ENCODE measurements at places on chromosomes 11 and 22.
A peak's percentile ranks its signal among the peaks of the same experiment; 100 is the strongest.

GRCh38 chr11:68048681-68049508 is 10.1 kb downstream of the TCIRG1 start:
- DNase-seq: no peak

DNA sequence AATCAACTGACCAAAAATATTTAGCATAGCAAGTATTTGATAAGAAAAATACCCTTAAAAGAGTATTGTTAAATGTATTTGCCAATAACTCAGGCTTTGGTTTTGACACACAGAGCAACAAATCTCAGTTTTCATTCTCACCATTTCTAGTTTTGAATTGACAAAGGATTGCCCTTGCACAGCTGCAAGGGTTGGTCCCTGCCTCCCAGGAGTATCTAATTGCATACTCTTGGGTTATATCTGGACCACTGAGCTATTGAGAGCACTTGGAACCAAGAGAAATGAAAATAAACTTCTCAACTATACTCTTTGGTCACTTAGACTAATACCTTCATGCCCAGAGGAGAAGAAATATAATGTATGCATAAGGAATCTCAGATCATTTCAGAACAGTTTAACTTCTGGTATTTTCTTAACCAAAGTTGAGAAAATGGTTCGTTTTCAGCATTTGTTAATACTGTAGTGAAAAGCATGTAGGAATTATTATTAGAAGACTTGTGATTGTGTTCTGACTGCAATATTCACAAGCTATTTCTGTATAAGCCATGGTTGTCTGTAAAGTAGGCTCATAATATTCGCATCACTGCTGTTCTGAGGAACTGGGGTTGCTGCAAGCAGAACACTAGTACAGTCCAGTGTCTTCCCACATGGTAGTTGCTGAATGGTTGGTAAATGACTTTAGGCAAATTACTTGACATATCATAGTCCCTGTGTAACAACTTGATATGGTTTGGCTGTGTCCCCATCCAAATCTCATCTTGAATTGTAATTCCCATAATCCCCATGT is 7.9 kb downstream of the C2CD3 start:
- DNase-seq: peak; percentile 78

- DNase-seq: no peak
Observed at GRCh38 chr22:35697142-35697541, 20.5 kb upstream of the APOL5 start.

DNA sequence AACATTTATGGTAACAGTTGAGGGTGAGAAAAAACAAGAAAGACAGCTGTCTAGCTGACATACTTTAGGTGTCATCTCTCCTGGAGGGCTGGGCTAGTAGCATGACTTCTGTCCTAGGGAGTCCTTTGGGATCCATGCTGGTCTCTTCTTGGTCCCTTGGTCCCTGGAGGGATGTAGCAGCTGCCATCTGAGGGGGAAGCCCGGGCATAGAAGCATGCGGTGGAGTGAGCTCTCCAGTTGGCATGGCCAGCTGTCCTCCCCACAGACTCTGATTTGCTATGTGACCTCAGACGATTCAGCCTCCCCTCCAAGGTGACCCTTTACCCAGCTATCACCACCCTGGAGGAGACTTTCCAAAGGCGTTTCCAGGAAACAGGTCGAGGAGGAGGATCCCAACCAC is 28.7 kb downstream of the POU2F3 start:
- no peak for DNase-seq

DNA sequence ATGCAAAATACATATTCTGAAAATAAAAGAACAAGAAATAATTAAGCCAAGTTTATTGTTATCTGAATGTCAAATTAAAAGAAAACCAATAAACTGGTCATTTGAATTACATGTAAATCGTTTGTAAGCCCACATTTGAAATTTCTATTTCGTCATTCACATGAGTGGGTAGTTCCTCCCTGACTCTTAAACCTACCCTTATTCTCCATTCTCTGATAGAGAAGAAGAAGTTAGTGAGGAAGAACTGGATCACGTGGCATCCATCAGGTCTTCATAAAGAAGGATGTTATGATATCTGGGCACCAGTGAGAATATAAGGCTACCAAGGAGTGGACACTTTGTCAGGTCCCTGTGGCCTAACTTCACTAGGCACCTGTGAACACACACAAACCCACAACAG is 328.1 kb downstream of the OPCML start:
- DNase-seq: no peak

- DNase-seq: no peak
Observed at GRCh38 chr11:128830290-128831173, 36.6 kb downstream of the KCNJ1 start.

- peak; percentile 36 for DNase-seq
Observed at GRCh38 chr11:65558002-65558929, at the start of gene LTBP3. Gene LTBP3 (minus strand): TSS chr11:65558359. CDS start chr11:65557959, 400 bp downstream.

DNA sequence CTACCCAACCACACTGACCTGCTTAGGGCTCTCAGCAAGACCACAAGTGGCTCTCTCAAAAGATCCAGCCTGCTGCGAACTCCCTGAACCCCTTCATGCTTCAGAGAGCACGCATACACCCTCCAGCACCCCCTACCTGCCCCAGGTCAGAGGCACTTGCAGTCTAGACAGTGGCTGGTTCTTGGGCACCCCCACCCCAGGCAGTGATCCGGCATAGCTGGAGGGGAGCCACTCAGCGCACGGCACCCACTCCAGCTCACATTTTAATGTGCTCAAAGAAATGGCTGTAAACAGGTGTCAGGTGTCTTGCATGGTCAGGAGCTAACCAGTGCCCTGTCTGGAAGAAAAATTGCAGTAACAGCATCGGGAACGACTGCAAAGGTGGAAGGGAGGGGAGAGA is 140.8 kb downstream of the PKNOX2 start:
- DNase-seq: peak; percentile 97

GRCh38 chr11:6703247-6704063 is 20.3 kb upstream of the MRPL17 start:
- no peak for DNase-seq

GRCh38 chr11:110665689-110666465 is 46.4 kb downstream of the ARHGAP20 start:
- DNase-seq: no peak

GRCh38 chr22:23804781-23805291 is 18.1 kb downstream of the SMARCB1 start:
- no peak for DNase-seq

DNA sequence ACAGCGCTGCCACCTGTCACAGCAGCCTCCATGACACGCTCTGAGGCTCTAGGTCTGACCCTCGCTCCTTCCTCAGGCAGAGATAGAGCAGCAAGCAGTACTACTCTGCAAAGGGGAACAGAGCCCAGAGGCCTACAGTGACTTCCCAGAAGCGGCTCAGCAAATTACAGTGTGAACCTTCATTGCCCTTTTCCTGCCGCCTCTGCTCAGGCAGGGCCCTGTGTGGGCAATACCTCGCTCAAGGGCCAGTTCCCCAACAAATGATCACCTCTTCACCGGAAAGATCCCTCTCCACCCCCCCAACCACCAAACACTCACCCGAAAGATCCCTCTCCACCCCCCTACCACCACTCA is 12.3 kb downstream of the KIAA0930 start:
- DNase-seq: no peak

DNA sequence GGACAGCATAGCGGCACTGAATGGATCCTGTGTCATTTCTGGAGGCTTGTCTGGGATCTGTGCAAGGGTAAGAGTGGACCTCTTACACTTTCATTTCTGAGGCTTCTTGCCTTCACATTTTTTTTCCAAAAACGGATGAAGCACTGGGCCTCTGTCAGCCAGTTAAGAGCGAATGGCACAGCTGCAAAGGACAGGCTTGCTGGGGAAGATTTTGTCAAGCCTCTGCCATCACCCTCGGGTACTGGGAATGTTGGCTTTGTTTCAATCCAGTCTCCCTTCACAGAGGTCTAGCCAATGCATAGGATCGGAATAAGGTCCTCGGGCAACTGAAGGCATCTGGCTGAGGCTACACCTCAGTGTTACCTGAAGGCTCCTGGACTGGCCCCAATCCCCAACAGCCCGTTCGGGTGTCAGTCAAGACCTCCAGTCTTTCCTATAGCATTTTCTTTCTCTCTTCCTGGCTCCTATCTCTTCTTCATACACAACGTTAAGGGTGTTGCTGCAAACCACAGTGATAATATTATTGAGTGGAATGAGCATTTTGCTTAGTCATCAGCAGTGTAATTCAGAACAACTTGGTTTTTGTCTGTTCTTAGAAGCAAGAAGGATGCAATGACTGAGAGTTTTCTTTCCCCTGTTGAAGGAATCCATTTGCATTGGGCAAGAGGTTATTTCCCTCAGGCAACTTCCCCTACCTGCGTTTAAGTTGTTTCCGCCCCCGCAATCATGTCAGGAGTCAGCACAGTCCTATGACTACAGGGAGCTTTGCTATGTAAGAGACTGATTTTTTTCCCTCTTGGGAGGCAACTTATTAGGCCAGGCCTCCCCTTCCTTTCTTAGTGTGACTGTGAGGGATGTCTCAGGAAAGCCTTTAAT is 22.8 kb downstream of the NPAT start:
- DNase-seq: no peak

- no peak for DNase-seq
Observed at GRCh38 chr11:63667995-63668795, 3.0 kb downstream of the ATL3 start.

DNA sequence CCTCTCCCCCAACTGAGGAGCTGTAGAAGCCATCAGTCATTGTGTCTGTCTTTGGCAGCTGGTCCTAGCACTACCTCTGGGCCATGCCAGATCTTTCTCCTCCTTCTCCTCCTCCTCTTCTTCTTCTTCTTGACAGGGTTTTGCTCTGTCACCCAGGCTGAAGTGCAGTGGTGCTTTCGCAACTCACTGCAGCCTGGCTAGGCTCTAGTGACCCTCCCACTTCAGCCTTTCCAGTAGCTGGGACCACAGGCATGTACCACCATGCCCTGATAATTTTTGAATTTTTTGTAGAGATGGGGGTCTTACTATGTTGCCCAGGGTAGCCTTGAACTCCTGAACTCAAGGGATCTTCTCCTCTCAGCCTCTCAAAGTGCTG is 50.1 kb upstream of the SHANK2 start:
- no peak for DNase-seq

- DNase-seq: peak; percentile 82
Observed at GRCh38 chr11:75204685-75205563, 35.6 kb upstream of the TPBGL start.

GRCh38 chr11:22702031-22702430 is 35.6 kb downstream of the GAS2 start:
- no peak for DNase-seq

DNA sequence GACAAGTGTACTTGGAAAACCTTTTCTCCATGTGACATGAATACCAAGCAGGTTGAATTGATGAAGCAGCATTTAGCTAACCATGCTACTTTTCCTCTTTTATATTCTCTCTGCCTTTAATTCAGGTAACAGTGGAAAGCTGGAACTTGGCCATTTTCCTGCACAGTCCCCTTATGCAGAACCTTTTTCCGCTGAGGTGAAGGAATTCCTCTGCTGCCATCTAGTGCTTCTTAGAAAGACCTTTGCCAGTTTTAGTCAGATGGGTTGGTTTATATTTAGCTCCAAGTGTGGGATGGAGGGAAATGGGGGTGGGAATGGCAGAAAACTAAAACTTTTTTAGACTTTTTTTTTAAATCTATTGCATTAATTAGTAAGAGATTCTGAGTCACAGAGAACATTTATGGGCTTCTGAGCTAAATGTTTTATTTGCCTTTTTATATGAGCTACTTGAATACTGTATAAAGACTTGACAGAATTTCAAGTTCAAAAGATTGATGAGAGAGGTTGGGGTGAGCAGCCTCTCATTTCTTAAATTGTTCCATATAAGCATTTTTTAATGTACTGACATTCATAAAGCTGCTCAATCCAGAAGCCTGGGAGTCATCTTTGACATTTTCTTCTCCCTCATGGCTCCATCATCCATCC is 153.9 kb upstream of the ZC3H12C start:
- DNase-seq: peak; percentile 89

- DNase-seq: no peak
Observed at GRCh38 chr22:20296598-20296997, 23.3 kb downstream of the DGCR6L start.

GRCh38 chr22:19797086-19798002 is 36.8 kb downstream of the TBX1 start:
- DNase-seq: no peak

GRCh38 chr11:77724636-77725035 is 87.0 kb upstream of the CLNS1A start:
- DNase-seq: no peak

GRCh38 chr11:46736615-46737014 is 17.6 kb downstream of the F2 start:
- DNase-seq: no peak

GRCh38 chr11:45041596-45041995 is 90.9 kb upstream of the TP53I11 start:
- peak; percentile 86 for DNase-seq

GRCh38 chr22:46065691-46066454 is 84.5 kb upstream of the PPARA start:
- no peak for DNase-seq

GRCh38 chr22:42079319-42080251 is at the start of gene SMDT1:
Gene SMDT1 (plus strand): TSS chr22:42079700. CDS start chr22:42079769, 69 bp downstream.
- DNase-seq: peak; percentile 80

DNA sequence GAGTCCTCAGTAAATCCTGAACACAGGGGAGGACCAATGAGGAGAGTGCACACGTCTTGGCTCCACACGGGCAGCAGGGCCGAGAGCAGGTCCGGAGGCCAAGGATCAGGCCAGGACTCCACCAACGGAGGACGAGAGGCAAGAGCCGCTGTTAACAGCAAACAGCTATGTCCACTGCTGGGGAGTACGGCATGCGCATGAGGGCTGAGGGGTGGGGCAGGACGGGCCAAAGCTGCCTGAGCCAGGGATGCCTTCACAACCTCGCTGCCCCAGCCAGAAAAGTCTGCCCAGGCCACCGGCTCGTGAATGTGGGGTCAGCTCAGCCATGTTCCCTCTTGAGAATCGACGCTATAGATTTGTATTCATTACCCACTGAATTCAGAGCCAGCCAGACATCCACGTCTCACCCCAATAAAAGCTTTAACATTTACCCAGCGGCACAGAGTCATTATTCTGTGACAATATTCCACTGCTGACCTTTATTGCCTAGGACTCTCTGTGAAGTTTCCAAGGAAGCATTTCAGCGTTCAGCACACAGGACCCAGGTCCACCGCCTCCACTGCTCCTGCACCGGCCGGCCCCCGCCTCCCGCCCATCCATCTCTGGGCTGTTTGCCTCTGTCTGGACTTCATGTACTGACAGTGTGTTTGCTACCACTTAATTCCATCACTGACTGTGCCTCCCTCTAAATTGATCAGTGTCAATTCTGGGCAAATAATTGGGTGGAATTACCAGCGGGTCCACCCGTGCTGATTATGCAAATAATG is 384.9 kb downstream of the SHANK2 start:
- no peak for DNase-seq
